ENCODE measurements at places on chromosomes 7 and 10.

DNA sequence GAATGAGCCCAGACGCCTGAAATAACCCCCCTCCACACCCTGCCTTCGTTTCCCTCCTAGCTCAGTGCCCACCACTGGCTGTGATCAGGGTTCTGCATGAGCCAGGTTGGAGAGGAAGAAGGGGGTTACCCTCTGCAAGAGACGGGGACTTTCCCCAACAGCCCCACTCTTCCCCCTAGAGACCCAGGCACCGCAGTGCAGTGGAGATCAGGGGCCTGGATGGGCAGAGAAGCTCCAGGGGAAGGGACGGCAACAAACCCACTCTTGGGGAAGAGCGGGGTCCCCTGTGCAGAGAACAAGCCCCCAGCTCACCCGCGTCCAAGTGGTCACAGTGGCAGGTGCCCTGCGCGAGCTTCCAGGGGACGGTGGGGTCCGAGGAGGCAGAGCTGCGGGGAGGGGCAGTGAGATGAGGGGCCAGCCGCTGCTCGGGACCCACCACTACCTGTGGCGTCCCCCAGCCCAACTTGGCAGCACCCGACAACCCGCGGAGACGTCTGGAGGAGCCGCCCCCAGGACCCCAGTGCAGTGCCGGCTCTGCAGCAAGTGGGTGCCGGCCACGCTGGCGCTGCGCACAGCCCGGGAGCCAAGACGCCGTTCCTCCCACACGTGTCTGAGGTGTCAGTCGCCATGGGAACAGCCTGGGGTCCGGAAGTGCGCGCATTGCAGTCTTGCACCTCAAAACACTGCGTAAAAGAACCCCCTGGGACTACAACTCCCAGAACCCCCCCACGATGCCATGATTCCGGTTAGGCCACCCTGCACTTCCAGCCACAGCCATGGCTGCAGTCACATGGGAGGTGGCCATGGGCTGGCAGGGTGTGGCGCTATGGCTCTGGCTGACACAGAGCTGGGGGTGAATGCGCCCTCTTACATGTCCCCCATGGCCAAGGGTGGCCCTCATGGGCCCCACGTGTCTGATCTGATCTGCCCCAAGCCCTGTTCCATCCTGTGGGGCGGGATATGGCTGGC is 45.8 kb upstream of the WIPI2 start:
- no peak for DNase-seq

DNA sequence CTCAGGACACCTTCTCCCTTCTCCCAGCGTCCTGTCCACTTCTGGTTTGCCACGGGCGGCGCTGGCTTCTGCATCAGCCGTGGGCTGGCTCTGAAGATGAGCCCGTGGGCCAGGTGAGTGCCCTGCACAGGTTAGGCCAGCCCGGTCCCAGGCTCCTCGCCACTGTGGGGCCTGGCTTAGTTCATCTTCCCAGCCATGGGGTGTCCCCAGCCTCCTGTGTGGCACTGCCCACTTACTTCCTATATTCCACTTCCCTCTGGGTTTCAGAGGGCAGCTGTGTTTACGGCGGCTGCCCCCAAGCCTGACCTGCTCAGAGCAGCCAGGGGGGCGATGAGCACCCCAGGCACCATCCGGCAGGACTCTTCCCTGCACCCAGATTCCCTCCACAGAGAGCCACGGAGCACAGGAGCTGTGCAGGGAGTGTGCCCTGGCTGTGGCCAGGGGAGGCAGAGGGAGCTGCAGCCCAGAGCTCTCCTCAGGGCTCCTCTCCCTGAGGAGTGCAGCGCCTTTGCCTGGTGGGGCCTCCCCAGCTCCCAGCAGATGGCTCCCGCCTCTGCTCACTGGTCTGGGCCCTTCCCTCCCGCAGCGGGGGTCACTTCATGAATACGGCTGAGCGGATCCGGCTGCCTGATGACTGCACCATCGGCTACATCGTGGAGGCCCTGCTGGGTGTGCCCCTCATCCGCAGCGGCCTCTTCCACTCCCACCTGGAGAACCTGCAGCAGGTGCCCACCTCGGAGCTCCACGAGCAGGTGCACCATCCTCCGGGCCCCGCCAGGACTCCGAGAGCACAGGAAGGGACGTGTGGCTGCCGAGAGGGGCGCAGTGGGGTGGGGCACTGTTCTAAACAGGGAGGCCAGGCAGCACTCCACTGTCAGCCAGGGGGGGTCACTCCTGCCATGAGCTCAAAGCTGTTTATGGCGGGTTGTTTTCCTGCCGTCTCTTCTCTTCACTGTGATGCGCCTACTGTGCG is 6.4 kb downstream of the LFNG start:
- no peak for DNase-seq

GRCh38 chr7:136143271-136143670 is 166.1 kb upstream of the MTPN start:
- DNase-seq: no peak

GRCh38 chr10:72906446-72906845 is 12.9 kb downstream of the OIT3 start:
- DNase-seq: no peak

DNA sequence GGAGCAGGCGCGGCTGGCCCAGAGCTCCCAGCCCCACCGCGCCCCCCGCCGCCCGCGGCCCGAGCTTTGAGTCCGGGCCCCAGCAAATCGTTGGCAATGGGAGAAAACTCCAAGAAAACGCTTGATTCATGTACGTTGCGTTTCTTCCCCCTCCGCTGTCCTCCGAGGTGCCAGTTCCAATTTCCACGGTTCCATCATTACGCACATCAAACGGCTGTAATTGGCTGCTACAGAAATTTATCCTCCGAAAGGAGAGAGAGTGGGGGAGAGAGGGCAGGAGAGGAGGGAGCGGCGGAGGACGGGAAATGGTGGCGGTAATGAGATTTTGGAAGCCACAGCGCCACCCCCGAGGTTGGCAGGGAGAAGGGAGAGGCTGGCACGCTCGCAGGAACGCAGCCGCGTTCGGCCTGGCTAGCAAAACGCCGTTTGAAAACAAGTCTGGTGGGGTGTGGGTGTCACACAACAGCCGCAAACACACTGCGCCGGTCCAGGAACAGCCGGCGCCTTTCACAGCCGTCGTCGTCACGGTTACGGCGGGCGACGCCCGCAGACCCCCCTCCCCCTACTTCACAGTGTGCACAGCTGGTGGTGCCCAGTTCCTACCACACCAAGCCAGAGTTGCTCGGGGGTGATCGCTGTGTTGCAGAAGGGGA is 57.5 kb downstream of the UNCX start:
- DNase-seq: no peak

GRCh38 chr10:94123258-94123995 is 129.7 kb downstream of the PLCE1 start:
- DNase-seq: no peak

DNA sequence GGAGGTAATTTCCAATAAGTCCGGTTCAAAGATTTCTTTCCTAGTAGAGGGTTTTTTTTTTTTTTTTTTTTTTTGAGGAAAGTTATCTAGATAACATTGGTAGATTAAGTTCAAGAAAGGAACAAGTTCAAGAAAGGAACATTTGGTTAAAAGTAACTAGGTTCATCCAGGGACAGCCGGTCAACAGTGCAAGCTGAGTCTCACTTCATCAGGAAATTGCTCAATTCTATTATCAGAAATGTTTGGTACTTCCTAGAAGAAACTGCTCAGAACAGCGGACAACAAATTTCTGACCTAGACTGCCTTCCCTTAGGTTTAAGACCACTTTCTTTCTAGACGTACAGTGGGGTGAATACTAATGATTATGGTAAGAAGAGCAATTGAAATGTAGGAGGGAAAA is 3.7 kb upstream of the IL2RA start:
- no peak for DNase-seq

GRCh38 chr7:129013048-129013724 is 41.7 kb downstream of the TNPO3 start:
- no peak for DNase-seq

DNA sequence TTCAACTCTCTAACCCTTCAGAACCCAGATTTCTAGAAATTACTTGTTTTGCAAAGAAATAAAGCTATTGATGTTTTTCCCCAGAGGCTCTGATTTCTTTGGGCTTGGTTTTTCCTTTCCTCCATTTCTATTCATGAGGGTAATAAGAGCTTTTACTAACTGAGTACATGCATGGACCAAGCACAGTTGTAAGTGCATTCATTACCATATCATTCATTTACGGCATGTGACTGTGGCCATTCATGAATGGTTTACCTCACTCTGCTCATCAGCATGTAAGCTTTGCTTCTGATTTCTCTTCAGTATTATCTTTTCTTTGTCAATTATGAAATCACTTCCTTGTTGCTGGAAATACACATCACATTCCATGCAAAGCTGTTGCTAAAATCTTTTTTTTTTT is 42.4 kb downstream of the LAMB4 start:
- no peak for DNase-seq

DNA sequence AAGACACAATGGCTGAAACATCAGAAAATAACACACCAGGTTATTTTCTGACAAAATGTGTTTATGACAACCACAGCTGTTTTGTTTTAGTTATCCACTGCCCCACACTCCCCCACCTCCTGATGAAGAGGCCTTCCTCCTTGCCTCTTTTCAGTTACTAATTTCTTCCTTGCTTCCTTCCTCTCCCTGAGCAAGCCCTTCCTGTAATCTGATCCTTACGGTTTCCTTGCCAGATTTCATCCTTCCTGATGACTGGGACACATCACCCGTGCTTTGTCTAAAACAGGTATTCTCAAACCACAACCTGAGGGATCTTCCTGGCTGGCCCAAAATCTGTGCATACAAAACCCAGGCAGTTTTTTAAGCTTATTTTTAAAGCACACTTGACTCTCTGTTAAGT is 39.4 kb downstream of the CHST15 start:
- DNase-seq: no peak

GRCh38 chr7:29884399-29885272 is 78.3 kb downstream of the WIPF3 start:
- no peak for DNase-seq

- no peak for DNase-seq
Measured at GRCh38 chr7:27697861-27698430, 35.3 kb upstream of the HIBADH start.

GRCh38 chr10:93745408-93746065 is 12.2 kb upstream of the LGI1 start:
- DNase-seq: no peak

DNA sequence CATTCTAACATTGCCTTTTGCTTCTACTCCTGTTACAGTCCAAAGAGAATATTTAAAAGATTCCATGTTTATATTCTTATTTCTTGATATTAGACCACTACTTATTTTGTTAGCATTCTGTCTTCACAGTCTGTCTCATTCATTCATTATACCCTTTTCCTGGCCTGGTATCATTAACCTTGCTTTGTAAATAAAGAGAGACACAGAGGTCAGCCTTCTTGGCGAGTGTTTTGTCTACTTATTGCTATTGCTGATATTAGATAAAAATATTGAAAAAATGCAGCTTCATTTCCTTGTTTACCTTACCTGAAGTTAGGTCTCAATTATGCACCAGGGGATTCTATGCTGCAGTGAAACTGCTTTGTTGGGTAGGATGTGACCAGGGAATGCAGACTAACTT is 179.2 kb downstream of the NXPH1 start:
- DNase-seq: no peak

DNA sequence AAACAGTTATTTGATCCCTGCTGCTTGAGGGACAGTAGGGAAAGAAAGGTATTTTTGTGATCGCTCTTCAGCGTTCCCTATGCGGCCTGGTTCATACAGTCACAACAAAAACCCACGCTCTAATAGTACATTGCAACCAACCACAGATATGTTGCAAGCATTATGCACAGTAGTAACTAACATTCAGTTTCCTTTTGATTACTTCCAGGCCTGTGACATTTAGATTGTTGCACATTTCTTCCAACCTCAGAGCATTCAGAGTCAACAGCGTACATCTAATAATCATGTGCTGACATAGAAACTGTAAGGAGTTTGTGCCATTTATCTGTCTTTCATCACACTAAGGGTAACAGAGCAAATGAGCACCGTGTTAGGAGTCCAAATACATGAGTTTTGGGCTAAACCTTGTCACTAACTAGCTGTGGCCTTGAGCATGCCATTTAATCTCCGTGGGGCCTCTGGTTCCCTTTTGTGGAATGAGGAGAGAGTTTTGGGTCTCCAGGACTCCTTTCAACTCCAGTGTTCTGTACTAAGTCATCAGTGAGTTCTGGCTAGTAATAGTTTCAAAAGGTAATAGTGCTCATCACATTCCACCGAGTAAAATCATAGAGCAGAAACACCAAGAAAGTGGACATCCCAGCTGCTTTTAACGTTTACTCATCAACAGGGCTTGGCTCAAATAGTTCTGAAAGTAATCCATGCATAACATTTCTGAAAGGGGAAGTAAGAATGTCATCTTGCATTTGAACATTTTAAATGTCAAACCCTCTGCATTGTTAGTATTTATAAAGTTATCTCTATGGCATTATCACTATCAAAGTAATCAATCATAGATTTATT is 99.0 kb upstream of the FZD1 start:
- no peak for DNase-seq

- no peak for DNase-seq
Measured at GRCh38 chr10:69071610-69072009, 16.3 kb upstream of the SRGN start.

GRCh38 chr7:1768832-1769231 is 98.8 kb downstream of the ELFN1 start:
- DNase-seq: no peak

GRCh38 chr7:155073922-155074321 is 3.8 kb downstream of the HTR5A start:
- DNase-seq: no peak

GRCh38 chr7:69903410-69903809 is 305.1 kb downstream of the AUTS2 start:
- no peak for DNase-seq

DNA sequence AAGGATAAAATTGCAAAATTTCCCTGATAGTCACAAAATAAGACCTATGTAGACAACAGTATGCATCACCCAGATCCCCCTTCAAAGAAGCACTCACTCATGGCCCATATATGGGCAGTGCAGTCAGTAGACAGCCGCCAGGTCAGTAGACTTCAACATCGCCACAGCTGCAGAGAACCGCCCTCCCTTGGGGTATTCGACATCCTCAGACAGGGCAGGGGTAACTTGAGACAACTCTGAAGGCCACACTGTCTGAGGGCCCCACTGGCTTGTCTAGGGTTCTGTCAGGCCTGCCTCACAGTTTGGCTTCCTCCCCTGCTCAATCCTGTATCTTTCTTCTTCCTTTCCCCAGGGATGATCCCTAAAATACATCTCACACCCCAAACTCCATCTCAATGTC is 172.3 kb downstream of the IMMP2L start:
- no peak for DNase-seq

- DNase-seq: no peak
Measured at GRCh38 chr7:82209179-82209747, 234.3 kb downstream of the CACNA2D1 start.

GRCh38 chr7:153320005-153320404 is 560.5 kb downstream of the ACTR3B start:
- no peak for DNase-seq

- DNase-seq: no peak
Measured at GRCh38 chr7:88243345-88243909, 23.6 kb upstream of the SRI start.

GRCh38 chr7:370775-371118 is 80.8 kb downstream of the FOXL3 start:
- DNase-seq: no peak
